ENCODE measurements at places on chromosomes 6 and 20.

DNA sequence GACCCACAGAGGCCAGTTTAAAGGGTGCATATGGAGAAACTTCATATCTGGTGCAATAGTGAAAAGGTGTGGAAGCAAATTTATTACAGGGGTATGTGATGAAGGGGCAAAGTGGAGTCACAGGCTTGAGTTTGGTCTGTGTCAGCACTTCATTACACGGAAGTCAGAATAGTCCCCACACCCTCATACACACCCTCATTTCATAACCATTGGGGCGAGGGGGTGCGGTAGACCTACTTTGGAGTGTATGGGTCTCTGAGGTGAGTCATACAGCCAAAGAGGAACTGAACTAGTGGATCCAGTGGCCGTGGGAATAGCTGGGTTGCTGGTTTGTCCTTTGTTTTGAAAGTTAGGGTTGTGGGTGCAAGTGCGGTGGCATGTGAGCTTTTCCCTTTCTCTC, 3.3 kb downstream of the TM9SF4 start:
- DNase-seq, result no peak

DNA sequence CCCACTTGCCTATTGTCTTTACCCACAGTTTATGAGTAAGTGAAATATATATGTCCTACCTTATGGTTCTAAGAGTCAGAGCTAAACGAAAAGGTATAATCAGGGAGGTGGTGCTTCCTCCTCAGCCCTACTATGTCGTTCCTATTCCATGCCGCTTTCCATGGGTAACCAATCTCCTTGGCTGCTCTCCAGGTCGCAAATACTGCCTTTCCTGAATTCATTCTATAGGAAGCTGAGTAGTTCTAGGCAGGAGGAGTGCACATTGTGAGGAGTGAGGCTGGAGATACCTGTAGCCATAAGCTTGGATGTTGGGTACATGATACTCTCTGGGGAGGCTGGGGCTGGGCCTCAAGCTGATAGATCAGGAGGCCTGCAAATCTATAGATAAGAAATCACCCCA, 5.8 kb downstream of the IL20RA start:
- DNase-seq, result no peak

GRCh38 chr6:63716169-63716568, 80.6 kb downstream of the PHF3 start:
- no peak for DNase-seq

- DNase-seq, result no peak
Measured at GRCh38 chr6:23752414-23752813, 373.6 kb upstream of the NRSN1 start.

GRCh38 chr6:27847706-27848105, 64.5 kb downstream of the OR2B2 start:
- no peak for DNase-seq

GRCh38 chr6:45454008-45454911, 76.5 kb upstream of the SUPT3H start:
- DNase-seq, result peak; percentile 74

DNA sequence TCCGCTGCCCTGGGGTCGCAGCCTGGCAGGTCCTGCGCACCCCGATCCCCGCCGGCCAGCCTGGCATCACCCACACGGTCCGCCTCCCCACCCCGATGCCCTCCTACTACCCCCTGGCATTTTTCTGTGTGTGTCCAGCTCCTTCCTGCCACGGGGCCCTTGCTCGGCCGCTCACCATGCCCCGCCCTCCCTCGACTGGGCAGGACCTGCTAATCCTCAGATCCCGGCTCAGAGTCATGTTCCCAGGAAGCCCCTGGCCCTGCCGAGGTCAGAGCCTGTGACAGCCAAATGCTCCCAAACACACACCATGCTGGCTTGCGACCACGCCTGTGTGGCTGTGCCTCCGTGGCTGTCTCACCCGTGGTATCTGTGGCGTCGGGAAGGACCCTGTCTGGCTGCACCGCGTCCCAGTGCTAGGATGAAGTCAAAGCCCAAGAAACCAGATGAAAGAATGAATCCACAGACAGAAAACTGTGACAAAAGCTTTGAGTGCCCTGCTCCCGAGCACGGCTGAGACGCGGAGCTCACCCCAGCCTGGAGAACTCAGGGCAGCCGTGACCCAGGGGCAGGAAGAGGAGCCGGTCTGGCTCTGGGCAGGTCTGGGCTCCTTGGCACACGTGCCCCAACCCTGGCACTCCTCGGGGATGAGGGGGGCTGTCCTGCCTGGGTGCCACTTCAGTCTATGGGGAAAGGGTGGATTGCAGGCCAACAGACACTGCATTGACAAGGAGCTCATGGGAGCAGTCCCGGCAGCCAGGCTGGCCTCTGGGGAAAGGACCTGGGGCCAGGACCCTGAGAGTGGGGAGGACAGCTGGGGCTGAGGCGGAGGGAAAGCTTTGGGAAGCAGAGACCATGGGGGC, 20.8 kb upstream of the SLCO4A1 start:
- no peak for DNase-seq

GRCh38 chr6:170093658-170094596, 197.0 kb downstream of the DLL1 start:
- DNase-seq, result no peak

DNA sequence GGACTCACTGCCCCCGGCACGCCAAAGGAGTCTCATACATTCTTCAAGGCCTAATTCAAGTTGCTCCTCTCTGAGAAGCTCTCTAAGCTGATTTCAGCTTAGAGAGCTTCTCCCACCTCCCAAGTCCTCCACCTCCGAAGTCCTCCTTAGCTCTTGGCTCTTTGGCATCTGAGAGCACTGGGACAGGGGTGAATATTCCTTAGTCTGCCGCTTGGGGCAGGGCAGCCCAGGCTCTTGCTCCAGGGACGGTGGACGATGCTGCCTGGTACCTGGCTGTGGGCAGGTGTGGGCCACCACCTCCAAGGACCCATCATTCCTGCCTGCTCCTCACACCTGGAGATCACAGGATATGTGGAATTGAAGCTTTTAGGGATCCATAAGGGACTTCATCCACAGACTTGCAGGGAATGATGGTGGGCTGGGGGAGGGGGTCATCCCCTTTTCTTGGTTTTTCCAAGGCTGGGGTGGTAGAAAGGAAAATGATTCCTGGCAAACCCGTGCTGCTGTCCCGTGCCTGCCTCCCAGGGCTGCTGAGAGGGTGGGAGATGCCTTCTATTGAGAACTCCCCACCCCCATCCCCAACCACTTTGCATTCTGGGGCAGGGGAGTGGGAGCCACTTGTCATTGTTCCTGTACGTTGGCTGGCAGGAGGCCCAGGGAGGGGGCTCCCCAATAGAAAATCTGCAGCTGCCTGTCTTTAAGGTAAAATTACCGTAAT, 57.4 kb downstream of the ARHGAP40 start:
- no peak for DNase-seq

GRCh38 chr6:111942561-111942960, 69.3 kb upstream of the FYN start:
- no peak for DNase-seq

DNA sequence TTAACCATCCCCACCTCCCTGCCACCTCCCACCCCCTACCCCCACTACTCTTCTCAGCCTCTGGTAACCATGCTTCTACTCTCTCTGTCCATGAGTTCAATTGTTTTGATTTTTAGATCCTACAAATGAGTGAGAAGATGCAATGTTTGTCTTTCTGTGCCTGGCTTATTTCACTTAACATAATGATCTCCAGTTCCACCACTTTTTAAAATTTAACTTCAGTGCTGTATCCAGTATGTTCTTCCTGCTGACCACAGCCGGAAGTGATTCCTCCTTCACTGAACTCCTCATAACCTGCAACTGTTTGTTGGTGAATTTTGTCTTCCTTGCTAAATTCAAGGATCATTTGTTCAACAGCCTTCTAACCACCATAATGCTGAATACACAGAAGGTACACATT, 3.9 kb downstream of the MAP7 start:
- no peak for DNase-seq

DNA sequence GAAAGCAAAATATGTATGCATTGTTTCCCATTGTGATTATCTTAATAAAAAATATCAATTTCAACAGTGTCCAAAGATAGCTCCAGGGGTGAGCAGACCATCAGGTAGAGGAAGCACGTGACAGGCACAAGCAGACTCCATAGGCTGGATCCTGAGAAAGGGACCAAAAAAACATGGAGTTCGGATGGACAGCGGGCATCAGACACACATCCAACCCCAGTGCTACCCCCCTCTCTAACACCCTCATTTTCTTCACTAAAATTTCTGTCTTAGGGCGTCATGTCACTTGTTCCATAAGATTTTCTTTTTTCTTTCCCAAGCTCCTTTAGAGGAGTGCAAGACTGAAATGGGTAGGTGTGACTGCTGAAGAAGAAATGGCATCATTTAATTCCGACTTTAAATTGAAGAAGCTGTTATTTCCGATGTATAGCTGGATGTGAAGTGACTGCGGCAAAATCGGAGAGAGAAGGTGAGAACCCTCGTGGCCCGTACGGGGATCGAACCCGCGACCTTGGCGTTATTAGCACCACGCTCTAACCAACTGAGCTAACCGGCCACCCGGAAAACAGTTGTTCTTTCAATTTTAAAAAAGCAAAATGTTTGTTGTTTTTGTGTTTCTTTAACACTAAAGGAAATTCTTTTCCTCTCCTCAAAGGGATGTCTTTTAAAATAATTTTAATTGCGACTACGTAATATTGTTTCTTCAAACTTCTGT, 10.3 kb upstream of the PRSS16 start:
- DNase-seq, result peak; percentile 62

- DNase-seq, result peak; percentile 9
Measured at GRCh38 chr6:127397729-127398630, 54.6 kb upstream of the ECHDC1 start.

DNA sequence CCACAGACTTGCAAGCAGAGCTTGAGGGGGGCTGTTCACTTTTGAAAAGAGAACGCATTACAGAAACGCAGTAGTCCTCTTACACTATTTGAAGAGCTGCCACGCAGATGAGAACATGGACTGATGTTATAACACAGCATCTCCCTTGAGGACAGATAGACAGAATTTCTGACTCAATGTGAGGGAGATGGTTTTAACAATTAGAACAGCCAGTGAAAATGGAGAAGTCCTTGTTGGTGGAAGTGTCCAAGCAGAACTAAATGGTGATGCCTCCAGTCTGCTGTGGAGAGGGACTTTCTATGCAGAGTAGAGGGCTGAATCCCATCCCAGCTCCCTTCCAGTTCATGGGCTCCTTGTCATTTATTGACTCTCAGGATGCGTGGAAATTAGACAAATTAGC, 100.0 kb downstream of the RREB1 start:
- no peak for DNase-seq

GRCh38 chr6:77040568-77041195, 422.6 kb downstream of the HTR1B start:
- no peak for DNase-seq

- no peak for DNase-seq
Measured at GRCh38 chr6:137883400-137884148, 16.5 kb downstream of the TNFAIP3 start.

DNA sequence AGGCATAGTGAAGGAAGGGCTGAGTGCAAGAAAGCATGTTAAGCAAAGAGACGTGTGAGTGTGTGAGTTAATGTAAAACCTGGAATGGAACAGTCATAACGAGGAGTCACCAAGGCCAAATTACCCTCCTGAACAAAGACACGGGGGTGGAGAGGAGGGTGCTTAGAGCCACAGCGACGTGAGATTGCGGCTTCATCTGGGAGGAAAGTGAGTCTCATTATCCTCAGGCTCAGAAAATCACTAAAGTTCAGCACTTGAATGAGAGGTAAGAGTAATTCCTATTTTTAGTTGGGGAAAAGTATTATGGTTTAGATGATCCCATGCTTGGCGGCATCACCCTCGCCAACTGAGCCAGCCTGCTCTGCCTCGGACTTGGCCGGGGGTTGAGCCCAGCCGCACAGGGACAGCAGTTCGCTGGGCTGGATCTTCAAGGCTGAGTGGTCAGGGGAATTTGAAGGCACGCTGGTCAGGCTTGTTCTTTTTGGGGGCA, 136.6 kb downstream of the DTNBP1 start:
- no peak for DNase-seq

- DNase-seq, result no peak
Measured at GRCh38 chr6:7235712-7236305, 77.2 kb downstream of the SSR1 start.

GRCh38 chr20:21099751-21100577, 6.2 kb downstream of the LINC00237 start:
- DNase-seq, result no peak

- no peak for DNase-seq
Measured at GRCh38 chr6:89547281-89547680, 91.3 kb downstream of the LYRM2 start.

GRCh38 chr6:85401186-85402021, 48.5 kb upstream of the NT5E start:
- no peak for DNase-seq

GRCh38 chr20:64279826-64280459, 24.4 kb downstream of the PCMTD2 start:
- no peak for DNase-seq

- DNase-seq, result peak; percentile 53
Measured at GRCh38 chr6:89985751-89986493, 91.7 kb downstream of the GJA10 start.

- DNase-seq, result no peak
Measured at GRCh38 chr20:77231-77630, 10.2 kb upstream of the DEFB125 start.

DNA sequence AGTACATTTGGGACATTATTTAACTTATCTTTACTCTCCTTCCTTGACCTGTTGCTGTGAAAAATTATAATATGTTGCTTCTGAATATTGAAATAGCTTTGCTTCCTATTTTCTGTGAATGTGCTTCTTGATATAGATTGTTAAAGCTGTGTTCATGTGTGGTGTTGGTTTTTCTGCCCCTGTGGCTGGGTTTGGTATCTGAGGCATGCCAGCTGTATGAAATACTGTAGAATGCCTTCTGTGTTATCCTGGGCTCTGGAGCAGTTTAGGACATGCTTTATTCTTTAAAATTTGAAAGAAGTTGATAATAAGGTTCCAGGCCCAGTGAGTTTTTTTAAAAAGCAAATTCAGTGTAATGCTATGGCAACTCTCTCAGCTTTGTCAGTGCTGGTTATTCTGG, 71.7 kb downstream of the HIVEP1 start:
- DNase-seq, result no peak

DNA sequence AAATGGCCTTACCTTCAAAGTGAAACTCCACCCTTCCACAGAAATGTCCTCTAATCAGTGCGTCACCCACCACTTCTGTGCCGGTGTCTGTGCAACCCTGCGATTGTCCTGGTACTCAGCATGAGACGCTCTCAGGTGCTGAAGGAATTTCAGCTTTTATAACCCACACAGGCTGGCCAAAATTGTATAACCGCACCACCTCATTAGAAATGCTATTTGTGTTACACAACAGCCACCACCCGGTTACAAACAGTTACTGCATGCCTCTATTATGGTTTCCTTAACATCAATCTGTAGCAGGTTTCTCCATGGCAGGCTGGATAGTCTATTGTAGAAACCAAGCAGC, 51.5 kb downstream of the SLC23A2 start:
- DNase-seq, result peak; percentile 49

Data from fibroblast of gingiva (primary cell).